Frontal cortex (tissue), 4 donors: ENCODE measurements at places on chromosomes 6 and 20.
A peak's percentile ranks its signal among the peaks of the same experiment; 100 is the strongest.

GRCh38 chr6:72421387-72421786, 200.5 kb upstream of the KCNQ5 start:
- DNase-seq, result no peak

DNA sequence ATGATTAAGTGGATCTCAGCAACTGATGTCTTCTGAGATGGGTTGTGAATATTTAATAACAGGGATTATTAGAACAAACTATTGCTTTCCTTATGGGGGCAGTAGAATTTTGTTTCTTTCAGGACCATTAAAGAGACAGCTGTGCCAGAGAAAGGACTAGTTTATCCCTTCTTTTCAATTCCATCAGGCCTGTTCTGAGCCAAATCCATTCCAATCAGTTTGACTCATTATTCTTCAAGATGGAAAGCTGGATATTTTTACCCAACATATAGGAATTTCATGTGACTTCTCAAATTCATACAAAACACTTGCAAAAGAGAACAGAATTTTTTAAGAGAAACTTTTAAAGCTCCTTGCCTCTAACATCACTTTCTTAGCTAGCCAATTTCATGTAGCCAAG, 722.0 kb upstream of the FLRT3 start:
- DNase-seq, result no peak

- no peak for DNase-seq
These were observed 60.2 kb downstream of the CTCFL start for GRCh38 chr20:57464642-57465211.

DNA sequence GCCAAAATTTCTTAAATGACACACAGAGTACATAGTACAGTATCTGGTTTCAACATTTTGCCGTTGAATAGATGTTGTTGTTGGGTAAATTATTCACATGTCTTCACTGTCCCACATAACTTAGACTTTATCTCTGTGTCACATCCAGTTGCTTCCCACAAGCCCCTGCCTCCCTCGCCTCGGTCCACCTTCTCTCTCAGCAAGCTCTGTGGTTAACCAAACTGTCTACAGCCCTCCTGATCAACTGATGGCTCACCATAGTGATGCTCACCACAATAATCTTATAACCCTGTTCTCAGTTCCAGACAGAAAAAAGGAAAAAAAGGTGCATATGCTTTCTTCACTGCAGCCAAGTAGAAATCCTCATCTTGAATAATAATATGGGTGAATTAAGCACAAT, 23.0 kb downstream of the IL17F start:
- no peak for DNase-seq

- DNase-seq, result peak; percentile 15
These were observed 464.4 kb upstream of the CHD6 start for GRCh38 chr20:42082611-42083010.

DNA sequence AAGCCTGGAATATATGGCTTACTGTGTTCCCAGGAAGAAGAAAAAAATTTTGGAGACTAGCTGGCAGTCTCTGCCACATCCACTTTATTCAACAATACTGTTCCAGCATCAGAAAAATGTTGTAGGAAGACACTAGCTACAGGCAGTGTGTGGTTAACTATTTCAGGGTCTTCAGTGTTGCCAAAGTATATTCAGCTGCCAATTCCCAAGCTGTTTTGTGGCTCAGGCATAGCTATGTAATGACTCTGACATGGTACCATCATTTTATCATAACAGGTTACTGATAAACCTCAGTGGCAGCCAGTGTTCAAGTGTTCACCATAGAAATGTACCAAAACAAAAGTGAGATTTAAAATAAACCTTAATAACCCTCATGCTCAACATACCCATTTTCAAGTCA, 503.1 kb downstream of the ADGRB3 start:
- DNase-seq, result no peak

DNA sequence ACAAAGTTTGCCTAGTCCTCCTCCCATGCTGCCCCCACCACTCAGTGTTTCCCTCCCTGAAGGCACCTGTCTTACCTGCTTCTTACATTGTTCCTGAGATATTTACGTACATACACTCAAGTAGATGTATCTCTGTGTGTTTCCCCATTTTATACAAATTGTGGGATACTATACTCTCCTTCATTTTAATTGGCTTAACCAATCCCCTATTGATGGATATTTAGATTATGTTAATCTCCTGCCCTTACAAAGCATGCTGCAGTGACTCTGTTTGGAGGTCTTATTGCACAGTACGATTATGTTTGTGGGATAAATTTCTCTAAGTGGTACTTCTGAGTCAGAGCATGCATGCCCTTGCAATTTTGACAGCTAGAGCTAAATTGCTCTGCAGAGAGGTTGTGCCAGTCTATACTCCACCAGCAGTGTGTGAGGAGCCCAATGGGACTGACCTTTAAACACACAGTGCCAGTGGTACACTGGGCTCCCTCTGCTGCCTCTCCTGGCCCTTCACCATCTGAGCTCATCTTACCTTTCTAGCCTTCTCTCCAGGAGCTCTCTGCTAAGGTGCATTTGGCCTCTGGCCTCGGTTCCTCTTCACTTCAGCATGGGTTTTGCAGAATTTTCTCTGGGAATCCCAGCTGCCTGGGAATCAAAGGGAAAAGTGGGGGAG, 57.4 kb downstream of the LYRM2 start:
- DNase-seq, result no peak
